ENCODE measurements at places on chromosomes 13 and 19.

GRCh38 chr19:18543814-18544475 is 572 bp upstream of the FKBP8 start:
- peak; percentile 44 for DNase-seq

GRCh38 chr13:69556540-69557196 is 551.0 kb upstream of the ATXN8OS start:
- no peak for DNase-seq

DNA sequence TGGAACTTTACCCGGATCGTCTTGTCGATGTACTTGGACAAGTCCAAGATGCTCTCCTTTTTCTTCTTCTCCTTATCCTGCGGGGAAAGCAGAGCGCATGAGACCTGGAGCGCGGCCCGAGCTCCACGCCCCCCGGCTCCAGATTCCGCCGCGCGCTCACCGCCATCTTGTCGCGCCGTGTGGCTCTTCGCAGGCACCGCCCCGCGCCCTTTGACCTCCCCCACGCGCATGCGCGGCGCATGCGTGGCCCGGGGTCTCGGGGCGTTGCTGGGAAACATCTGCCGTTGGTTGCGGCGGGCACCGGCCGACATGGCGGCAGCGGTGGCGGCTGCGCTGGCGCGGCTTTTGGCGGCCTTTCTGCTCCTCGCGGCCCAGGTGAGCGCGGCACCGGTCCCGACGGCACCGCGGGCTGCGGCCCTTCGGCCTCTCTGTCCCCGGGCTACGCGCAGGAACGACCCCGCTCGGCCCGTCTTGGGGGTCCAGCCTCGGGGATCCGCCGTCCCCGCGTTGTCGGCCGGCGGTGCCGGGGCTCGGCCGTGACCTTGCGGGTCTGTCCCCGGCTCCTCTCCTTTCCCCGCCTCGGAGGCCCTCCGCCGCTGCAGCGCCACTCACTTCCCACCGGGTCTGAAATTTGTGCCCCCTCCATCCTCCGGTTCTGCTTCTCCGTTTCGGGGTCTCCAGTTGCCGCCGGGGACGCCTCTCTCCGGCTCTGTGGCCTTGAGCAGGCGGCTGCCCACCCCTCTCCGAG is at the start of the genes LSM7 and SPPL2B:
TSS of gene LSM7 (minus strand) at position 186 of the 748 bp plus-strand sequence. CDS start at position 166, 20 bp downstream.
TSS of gene SPPL2B (plus strand) at position 284 of the 748 bp plus-strand sequence. CDS start at position 310, 26 bp downstream.
- peak; percentile 90 for DNase-seq

- no peak for DNase-seq
These were observed 1.7 kb downstream of the MPV17L2 start for GRCh38 chr19:18194554-18195238.

GRCh38 chr19:21655540-21656126 is 111.7 kb downstream of the ZNF100 start:
- DNase-seq = no peak

DNA sequence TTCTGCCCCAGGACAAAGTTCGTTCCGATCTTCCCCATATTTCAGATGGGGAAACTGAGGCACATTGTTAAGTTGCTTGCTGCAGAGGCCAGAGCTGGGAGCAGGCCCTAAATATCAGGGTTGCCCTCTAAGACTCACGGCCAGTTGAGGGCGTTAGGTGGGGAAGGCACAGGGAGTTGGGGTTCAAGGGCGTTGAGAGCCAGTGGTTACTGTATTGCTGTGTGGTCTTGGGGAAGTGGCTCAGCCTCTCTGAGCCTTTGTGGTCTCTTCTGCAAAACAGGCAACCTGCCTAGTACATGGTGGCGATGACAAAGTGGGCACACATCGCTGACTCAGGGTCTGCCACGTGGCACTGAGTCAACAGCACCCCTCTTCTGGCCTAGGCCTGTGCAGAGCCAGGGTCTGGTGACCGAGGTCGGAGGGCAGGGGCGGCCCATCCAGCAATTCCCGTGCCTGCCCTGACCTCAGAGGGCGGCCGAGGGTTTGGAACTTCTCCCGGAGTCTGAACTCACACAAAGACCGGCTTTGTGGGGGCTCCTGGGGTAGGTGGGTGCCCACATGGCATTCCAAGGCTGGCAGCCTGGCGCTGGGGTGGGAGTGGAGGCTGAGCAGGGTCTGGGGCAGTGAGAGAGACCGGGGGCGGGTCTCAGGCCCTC is 10.2 kb downstream of the TNFAIP8L1 start:
- DNase-seq = no peak

DNA sequence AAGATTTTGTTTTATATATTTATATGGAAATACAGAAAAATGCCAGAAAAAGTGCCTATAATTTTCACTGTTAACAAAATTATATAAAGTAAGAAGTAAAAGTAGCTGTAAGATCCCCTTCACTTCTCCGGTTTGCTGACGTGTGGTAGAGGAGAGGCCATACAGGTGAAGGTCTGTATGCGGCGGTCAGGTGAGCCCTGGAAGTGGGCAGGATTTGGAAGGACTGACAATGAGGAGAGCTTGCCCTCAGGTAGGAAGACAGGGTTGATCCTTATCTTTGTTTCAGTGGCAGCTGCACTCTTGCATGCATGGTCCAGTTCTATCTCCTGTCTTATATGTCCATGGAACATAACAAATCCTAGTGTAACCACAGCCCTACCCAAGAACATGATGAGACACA is 16.9 kb upstream of the TFDP1 start:
- DNase-seq = no peak

GRCh38 chr13:63124863-63125262 is 1709.2 kb upstream of the PCDH20 start:
- DNase-seq = no peak

GRCh38 chr13:39263033-39263432 is 224.8 kb downstream of the NHLRC3 start:
- no peak for DNase-seq

- DNase-seq = no peak
These were observed 423.4 kb downstream of the ITGBL1 start for GRCh38 chr13:101875717-101876393.

GRCh38 chr13:25687471-25688225 is 315.9 kb downstream of the ATP8A2 start:
- DNase-seq = no peak

- DNase-seq = peak; percentile 85
These were observed 4.2 kb downstream of the LTBP4 start for GRCh38 chr19:40605216-40605971.

DNA sequence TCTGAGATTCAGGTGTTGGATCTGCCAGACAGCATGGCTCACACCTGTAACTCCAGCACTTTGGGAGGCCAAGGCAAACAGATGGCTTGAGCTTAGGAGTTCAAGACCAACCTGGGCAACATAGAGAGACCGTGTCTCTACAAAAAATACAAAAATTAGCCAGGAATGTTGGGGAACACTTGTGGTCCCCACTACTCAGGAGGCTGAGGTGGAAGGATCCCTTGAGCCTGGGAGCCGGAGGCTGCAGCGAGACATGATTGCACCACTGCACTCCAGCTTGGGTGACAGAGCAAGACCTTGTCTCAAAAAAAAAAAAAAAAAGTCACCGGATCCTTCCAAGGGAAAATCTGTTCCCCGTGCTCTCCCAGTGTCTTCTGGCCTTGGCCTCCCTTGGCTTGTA is 109.2 kb downstream of the IRS2 start:
- DNase-seq = no peak

DNA sequence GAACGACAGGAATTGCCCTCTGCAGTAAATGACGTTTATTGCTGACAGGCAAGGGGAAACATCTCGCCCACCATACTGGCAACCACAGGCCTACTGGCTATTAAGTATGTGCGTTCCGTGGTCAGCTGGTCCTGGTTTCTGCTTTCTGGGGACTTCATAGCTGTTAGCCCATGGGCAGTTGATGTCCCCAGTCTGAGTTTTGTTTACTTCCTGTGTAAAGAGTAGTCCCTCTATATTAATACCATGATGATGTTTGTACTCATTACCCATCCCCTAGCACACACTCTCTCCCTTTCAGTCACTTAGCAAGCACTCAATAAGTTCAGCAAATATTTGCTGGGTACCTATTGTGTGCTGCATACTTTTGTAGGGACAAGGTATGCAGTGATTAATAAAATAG is 6.5 kb upstream of the MIA start:
- no peak for DNase-seq

DNA sequence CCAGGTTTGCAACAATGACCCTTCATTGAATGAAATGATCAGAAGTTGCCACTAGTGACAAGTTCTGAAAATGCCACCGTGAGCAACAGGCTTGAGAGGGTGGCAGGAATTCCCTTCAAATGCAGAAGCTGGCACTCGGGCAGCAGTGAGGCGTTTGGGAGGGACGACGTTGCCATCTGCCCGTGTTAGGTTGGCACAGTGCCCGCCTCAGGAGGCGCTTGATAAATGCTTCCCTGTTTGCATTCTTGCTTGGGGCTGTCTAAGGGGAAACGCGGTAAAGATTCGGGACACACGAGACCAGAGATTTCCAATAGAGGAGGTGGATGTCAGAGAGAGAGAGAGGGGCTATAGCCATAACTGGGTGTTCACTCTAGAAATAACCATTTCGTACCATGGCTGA is 101.9 kb downstream of the TEX29 start:
- DNase-seq = no peak

- no peak for DNase-seq
These were observed 9.5 kb upstream of the MBNL2 start for GRCh38 chr13:97212601-97213040.

GRCh38 chr19:17379221-17379631 is 2.1 kb upstream of the PLVAP start:
- no peak for DNase-seq

DNA sequence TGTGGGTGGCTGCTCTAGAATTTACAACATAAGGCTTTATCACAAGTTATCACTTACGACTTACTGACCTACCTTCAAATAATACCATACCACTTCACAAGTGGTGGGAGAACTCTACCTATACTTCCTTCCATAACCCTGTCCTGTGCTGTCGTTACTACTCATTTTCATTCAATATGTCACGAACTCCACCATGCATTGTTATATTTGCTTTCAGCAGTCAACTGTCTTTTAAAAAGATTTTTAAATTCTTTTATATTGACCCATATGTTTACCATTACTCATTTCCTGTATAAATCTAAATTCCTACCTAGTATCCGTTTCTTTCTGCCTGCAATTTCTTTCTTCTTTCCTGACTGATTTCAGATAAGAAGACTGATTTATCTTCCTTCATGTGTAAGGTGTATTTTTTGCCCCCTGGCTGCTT is 200.0 kb downstream of the KLF12 start:
- DNase-seq = no peak

- no peak for DNase-seq
These were observed 19.0 kb upstream of the S1PR4 start for GRCh38 chr19:3159565-3159964.

- no peak for DNase-seq
These were observed 19.6 kb upstream of the NFIC start for GRCh38 chr19:3346677-3347353.

DNA sequence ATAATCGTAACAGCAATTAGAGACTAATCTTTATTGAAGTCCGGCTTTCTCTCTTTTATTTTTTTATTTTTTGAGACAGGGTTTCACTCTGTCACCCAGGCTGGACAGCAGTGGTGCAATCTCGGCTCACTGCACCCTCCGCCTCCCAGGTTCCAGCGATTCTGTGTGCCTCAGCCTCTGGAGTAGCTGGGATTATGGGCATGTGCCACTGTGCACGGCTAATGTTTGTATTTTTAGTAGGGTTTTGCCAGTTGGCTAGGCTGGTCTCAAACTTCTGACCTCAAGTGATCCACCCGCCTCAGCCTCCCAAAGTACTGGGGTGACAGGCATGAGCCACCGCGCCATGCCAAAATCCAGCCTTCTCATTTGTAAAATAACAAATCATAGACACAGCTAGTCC is 3.7 kb downstream of the APOC2 start:
- no peak for DNase-seq

- no peak for DNase-seq
These were observed 16.9 kb downstream of the MED26 start for GRCh38 chr19:16611121-16611520.

DNA sequence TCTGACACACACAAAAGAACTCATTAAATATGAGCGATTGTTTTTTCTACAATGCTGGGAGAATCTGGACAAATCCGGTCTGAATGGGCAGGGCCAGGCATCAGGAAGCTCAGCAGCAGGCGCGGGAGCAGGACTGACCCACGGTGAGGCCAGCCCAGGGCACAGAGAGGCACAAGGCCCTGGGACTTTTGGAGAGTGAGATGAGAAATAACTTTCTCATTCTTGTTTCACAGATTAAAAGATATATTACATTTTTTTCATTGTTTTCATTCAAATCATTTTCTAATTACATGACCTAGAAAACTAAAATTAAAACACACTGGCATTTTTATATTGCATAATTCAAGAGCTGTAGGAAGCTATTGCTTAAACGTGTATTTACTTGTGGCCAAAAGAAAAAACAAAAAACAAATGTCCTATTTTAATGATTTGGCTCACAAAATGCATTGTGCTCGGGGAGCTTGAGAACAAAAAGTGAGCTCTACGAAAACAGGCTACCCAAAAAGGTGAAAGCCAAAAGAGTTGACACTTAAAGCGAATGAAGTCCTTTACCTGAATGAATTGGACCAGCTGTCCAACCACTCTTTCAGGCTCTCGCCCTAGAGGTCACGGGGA is 133.1 kb downstream of the TNFRSF19 start:
- DNase-seq = no peak

DNA sequence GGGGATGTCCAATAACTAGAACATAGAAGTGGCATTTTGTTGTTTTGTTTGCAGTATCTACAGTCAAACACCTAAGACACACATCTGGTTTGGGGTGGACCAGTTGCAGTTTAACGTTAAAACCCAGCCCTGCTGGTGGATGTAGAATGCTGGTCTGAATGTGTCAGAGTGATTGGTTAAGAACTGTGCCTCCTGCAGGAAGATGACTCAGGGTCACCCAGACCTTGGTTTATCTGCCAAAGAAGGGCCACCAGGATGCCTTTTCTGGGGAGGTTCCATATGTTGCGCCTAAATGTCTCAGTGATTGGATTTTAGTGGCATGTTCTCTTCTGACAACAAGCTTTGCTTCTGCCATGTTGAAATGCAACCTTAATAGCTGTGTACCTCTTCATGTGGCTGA is 23.1 kb downstream of the ZNF536 start:
- DNase-seq = no peak

DNA sequence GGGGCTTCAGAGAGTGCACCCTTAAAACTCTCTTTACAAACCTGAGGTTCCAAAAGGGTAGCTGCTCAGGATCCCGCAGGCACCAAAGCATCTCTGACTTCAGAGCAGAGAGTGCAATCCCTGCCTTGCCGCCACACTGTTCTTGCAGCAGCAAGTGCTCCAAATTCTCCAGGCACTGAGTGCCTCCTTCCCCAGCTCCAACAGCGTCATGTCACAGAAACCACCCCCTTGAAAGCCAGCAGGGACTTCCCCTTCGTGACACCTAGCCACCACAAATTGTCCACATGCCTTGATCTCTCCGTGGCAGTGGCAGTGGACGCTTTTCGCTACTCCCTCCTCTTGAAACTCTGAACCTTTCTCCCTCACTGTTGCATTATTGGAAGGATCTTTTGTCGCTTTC is 39.9 kb downstream of the MBNL2 start:
- DNase-seq = peak; percentile 15

- no peak for DNase-seq
These were observed 52.9 kb downstream of the MBNL2 start for GRCh38 chr13:97274829-97275649.

Data from effector memory CD4-positive, alpha-beta T cell (primary cell).